A549 (cell line): ENCODE measurements at places on chromosomes 13 and 19. TPM values are rescaled to one million over a fixed set of nuclear protein-coding genes. Genes with fewer than 3 reads are reported as not detected.

- DNase-seq, result no peak
These were observed 1.3 kb downstream of the TSHZ3 start for GRCh38 chr19:31347828-31348392.

GRCh38 chr13:43876366-43876765 lies 3.2 kb downstream of the CCDC122 start:
- DNase-seq, result no peak

DNA sequence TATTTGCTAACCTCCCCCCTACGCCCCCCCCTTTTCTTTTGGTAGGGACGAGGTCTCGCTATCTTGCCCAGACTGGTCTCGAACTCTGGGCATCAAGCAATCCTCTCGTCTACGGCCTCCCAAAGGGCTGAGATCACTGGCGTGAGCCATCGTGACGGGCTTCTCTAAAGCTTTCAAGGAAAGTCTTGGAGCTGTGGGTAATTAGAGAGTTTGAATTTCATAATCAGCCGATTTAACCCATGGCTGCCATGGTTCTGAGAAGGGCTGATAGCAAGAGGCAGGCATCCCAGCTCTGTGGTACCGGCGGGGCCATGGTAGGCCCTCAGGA lies 679 bp upstream of the ABHD8 start:
- no peak for DNase-seq

GRCh38 chr13:59413126-59413525 lies 750.6 kb downstream of the DIAPH3 start:
- DNase-seq, result no peak

ZNF585A gene
- polyA plus RNA-seq, result 4.4 to 5.1 TPM (median 5.0 TPM) in 3 replicates

ZNF324 gene
- 6.4 to 6.9 TPM (median 6.9 TPM) in 3 replicates for polyA plus RNA-seq

ADAMTS10 gene
- 39.0 to 73.0 TPM (median 49.3 TPM) in 3 replicates for polyA plus RNA-seq

DNA sequence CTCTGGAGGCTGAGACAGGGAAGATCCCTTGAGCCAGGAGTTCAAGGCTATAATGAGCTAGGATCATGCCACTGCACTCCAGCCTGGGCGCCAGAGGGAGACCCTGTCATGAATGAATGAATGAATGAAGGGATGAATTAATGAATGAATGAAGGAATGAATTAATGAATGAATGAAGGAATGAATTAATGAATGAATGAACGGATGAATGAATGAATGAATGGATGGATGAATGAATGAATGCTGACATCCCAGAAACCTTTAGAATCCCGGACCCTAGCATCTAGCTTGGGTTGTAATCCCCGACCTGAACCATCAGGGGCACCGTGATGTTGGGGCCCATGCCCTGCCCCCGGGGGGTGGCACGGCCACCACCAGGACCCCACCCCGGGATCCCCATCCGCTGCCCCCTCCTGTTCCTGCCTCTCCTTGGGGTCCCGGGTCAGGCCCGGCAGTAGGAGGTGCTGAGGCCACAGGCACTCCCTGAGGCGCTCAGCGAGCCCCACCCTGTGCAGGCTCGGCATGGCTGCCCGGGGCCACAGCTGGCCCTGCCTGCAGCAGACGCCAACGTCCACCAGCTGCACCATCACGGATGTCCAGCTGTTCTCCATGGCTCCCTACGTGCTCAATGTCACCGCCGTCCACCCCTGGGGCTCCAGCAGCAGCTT lies 3.4 kb downstream of the EBI3 start:
- DNase-seq, result no peak

FGF9 gene
- not detected in 3 replicates for polyA plus RNA-seq

DNA sequence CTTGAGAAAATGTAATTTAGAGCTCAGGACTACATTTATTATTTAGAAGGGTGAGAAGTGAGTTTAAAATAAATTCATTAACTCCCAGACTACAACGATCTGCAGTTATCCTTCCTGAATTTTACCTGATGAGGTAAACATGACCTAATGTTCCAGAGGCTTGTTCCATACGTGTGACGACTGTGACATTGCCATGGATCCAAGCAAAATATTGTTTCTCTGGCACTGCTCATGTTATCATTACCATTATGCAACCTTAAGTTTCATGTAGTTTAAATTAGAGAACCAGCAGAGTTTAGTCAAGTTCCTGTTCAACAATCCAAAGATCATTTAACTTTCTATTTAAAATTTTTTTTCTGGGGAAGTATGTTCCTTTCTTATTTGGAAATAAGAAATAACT lies 279.6 kb downstream of the KLF5 start:
- no peak for DNase-seq

DNA sequence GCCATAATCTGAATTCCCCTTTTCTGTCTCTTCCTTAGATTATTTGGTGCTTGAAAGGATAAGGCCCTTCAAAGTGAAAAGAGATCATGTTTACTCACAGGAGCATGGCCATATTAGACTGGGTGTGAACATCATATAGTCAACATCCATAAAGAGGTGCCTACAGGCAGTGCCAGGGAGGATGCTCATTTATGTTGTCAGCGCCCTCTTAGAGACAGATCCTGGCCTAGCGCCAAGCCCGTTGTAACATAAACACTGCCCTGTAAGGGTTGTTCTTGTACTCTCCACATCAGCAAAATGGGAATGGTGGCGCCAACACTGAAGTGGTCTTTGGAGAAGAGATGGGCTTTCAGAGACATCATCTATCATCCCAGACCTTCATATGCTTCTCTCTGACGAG lies 16.1 kb downstream of the PCDH8 start:
- DNase-seq, result no peak
